ENCODE measurements at places on chromosomes 12 and 14. TPM values are rescaled to one million over a fixed set of nuclear protein-coding genes. Genes with fewer than 3 reads are reported as not detected.

GRCh38 chr12:15155271-15155670 is 65.9 kb downstream of the RERG start:
- no peak overlapping the region for H3K4me3 ChIP-seq
- no peak overlapping the region for H3K27ac ChIP-seq
- H3K36me3 ChIP-seq: peaks cover 5% of the 10 kb centered on the region
- no peak for DNase-seq
- H3K27me3 ChIP-seq: no peaks in the 10 kb centered on the region

DNA sequence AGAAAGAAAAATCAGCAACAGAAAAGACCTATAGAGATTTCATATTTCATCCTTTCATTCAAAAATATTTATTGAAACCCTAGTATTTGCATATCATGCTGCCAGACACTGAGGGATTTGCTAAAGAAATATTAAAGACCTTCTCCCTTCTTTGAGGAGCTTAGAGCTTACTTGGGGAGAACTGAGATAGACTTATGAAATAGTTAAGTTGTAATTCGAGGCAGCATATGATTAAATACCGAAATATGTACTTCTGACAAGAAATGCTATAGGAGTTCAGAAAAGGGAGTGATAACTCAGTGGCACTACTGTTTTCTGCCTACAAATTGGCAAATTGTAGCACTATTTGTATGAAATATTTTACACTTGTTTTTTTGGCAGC is 59.1 kb downstream of the PLXNC1 start:
- no peak for DNase-seq
- H3K36me3 ChIP-seq: no peaks in the 10 kb centered on the region
- no peak overlapping the region for H3K4me3 ChIP-seq
- H3K27me3 ChIP-seq: peaks cover 18% of the 10 kb centered on the region

Gene CLEC6A
- not detected for total RNA-seq

- no peak overlapping the region for H3K27ac ChIP-seq
- no peak for DNase-seq
- no peaks in the 10 kb centered on the region for H3K36me3 ChIP-seq
- H3K27me3 ChIP-seq: no peaks in the 10 kb centered on the region
- peaks cover 24% of the 10 kb centered on the region for H3K4me1 ChIP-seq
Observed at GRCh38 chr12:75792687-75793086, 238.9 kb downstream of the PHLDA1 start.

Measured in Calu3 (cell line).